NCI-H2227 treated with DMSO at 0.1 percent for 48 hours (cell line): ENCODE measurements at places on chromosomes 1 and 21.

GRCh38 chr1:21622466-21623315 lies 46.5 kb downstream of the RAP1GAP start:
- DNase-seq: no peak

DNA sequence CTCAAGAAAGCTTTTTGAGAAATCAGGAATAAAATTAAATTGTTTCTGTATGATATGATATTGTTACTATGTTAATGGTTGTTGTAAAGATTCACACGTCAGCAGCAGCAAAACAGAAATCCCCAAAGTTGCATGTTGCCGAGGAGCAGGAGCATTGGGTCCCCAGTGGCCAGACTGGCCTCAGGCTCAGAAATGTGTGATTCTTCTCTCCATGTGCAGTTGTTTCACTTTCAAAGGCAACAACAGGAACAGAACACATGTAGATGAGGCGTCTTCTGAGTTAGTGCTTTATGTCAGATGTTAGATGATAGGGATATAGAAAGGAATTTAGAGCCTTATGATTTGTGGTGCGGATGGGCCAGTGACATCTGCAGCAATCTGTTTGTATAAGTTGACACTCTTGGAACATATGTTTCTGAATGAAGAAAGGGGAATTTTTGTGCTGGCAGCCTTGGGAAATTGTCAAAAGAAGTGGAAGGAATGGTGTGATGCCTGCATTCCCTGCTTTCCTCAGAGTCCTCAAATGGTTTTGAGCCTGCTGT lies 2.1 kb upstream of the TTLL7 start:
- DNase-seq: no peak

GRCh38 chr1:181632492-181632891 lies 149.2 kb downstream of the CACNA1E start:
- no peak for DNase-seq

GRCh38 chr1:242605521-242605920 lies 81.0 kb upstream of the PLD5 start:
- no peak for DNase-seq

DNA sequence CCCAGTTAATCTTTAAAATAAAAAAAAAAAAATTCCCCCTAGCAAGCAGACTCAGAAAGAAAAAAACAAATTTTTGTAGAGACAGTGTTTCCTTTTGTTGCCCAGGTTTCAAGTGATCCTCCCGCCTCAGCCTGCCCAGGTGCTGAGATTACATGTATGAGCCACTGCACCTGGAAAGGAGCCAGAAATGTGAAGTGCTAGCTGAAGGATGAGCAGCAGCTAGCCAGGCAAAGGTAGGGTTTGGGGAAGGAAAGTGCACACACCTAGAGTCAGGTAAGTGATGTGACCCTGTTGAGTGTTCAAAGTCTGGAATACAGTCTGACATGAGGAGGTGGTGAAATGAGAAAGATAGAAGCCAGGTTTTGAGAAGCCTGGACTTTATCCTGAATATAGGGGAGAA lies 1.7 kb downstream of the AKR1A1 start:
- no peak for DNase-seq
